ENCODE measurements at places on chromosomes 2 and 18.

GRCh38 chr2:144495227-144496091 is 24.5 kb downstream of the ZEB2 start:
- no peak for DNase-seq

DNA sequence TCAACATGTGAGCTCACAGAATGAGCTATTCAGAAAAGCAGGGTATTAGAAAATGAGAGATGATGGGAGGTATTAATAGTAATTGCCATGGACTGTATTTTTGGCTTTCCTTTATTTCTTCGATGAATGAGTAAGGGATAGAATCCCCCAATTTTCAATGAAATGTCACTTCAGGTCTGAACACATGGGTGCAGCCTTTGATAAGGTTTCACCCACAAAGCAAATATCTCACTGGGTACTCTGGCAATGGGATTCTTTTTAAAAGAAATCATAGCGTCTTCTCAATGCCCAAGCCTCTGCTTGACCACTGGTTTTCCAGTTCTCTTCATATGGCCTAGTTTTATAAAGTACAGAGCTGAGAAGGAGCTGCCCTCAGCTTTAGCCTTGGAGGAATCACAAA is 610.5 kb upstream of the FANCL start:
- DNase-seq, result no peak

GRCh38 chr18:78612318-78612717 is 367.3 kb upstream of the SALL3 start:
- DNase-seq, result no peak

DNA sequence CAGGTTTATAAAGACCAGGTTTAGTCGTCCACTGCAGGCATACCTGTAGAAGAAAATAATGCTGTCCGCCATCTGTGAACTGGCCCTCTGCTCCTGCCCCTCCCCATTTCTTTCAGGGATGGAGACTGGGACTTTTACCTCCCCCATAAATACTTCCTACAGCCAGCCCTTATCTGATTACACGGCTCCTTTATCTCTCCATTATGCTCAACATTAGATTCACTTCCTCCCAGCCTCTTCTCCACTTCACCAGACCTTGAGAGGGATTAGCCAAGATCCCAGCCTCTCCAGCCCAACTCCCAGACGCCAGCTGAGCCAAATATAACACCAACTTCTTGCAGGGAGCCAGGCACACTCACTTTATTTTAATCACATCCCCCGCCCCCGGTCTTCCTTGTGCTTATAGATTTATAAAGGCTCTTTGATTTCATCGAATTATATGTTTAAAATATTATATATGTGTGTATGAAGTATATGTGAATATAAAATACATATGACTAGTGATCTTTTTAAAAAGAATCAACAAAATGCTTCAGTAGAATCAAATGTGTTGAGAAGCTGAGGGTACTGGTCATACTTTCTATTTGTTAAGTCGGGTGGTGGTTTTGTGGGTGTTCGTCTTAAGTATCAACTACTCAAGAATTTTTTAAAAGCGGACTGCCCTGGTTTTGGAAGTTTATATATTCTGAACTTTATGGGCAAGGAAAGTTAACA is 81.0 kb downstream of the SPRED2 start:
- DNase-seq, result no peak

GRCh38 chr2:235709969-235710879 is 216.4 kb downstream of the AGAP1 start:
- DNase-seq, result no peak

- DNase-seq, result no peak
These were observed 103.1 kb downstream of the SH3BP4 start for GRCh38 chr2:235054919-235055318.

DNA sequence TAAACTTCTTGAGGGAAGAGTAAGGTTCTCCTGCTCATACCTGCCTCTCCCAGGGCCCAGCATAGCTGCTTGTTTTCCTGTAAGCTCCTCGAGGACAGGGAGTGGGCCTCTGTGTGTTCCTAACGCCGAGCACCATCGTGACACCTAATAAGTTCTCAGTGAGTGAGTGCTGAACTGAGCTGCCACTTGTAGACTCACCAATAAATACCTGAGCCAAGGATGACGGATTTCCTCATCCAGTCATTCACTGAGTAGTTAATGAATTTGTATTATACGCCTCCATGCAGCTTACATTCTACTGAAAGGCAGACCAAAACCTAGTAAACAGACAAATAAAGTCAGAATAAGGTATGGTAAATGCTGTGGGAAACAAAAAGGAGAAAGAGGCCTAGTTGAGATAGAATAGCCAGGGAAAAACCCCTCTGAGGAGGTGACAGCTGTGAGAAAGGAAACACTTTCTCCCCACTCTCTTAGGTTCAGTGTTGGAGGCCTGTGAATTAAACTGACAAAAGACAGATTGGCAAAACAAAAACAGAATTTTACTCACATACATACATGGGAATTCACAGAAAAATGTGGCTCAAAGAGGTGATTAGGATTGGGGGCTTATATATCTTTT is 138.6 kb downstream of the B3GNT2 start:
- DNase-seq, result no peak

DNA sequence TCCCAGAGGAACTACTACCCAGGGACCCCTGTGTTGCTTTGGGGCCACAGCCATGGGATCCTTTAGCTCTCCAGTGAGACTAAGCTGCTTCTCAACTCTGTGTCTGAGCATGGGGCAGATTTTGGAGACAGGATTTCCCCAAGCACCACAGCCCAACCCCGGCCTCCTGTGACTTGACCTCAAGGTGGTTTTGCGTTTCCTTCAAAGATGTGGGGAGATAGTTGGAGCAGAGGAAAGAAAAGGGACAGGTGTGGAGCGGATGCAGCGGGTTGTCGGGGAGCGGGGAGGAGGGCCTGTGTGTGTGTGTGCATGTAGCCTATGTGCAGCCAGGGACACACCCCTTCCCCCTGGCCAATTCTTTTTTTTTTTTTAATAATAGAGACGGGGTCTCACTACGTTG is 10.2 kb downstream of the ARID5A start:
- no peak for DNase-seq

GRCh38 chr2:67561457-67561965 is 164.4 kb downstream of the ETAA1 start:
- no peak for DNase-seq

DNA sequence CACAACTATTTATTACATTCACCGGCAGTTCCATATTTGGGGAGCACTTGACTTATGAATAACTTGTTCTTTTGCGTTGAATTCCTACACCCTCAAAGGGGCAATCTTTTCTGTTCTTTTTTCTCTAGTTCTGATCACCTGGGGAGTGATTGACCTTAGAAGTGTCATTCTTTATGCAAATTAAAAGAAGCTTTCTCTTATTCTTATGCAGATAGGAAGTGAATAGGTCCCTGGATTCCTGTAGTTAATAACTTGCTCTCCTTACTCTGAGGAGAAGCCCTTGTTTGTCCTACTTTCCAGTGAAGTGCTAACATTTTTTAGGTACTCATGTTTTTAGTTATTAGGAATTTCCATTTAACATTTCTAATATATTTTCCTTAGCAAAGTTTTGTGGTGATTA is 569.8 kb upstream of the LRRTM1 start:
- DNase-seq, result no peak

DNA sequence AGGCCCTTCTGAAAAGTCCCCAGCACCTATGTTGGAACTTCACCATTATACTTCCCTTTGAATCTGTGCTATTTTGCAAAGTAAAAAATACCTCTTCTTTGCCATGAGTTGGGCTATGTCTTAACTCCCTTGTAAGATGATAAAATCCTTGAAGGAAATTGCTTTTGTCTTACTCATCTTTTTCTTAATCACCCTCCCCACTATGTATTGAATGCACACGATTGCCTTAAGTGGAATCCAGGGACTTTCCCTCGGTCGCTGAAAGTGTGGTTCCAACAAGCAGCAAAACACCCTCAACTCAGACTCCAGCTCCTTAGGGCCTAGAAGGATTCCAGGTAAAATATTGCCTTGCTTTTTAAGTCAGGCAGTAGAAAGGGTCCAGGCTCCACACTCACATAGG is 173.2 kb upstream of the ARL4C start:
- DNase-seq, result no peak

DNA sequence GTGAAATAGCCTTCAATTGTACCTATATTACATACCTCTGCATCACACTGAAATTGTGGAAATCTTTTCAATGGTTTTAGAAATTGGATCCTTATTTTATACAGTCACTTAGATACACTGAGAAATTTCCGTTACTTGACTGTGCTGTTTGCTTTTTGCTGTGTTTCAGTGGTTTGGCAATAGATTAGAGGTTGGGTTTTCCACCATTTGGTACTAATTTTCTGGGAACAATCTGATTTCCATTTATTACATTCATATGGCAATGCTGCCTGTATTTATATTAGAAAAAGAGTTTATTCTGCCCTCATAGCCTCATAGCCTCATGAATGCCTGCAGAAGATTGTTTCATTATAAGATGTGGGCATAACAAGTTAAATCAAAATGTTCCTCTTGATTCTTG is 285.0 kb downstream of the GULP1 start:
- DNase-seq, result no peak

- DNase-seq, result no peak
These were observed 586.4 kb upstream of the REG3G start for GRCh38 chr2:78439122-78439521.

DNA sequence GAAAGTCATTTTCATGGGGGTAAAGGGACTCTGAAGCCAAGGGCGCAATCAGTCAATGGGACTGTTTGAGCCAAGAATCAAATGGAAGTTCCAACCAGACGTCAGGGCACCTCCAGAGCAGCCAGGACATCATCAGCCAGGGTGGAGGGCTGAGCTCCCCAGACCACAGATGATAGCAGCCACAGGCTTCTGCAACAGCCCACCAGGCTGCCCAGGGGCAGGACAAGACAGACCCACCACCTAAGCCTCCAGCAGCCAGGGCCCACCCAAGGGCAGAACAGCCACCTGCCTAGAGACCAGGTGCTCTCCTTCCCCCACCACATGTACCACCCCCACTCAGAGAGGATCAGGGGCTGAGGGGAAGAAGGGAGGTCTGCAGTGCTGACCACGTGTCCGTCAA is 53.8 kb upstream of the SLC66A3 start:
- DNase-seq, result no peak

DNA sequence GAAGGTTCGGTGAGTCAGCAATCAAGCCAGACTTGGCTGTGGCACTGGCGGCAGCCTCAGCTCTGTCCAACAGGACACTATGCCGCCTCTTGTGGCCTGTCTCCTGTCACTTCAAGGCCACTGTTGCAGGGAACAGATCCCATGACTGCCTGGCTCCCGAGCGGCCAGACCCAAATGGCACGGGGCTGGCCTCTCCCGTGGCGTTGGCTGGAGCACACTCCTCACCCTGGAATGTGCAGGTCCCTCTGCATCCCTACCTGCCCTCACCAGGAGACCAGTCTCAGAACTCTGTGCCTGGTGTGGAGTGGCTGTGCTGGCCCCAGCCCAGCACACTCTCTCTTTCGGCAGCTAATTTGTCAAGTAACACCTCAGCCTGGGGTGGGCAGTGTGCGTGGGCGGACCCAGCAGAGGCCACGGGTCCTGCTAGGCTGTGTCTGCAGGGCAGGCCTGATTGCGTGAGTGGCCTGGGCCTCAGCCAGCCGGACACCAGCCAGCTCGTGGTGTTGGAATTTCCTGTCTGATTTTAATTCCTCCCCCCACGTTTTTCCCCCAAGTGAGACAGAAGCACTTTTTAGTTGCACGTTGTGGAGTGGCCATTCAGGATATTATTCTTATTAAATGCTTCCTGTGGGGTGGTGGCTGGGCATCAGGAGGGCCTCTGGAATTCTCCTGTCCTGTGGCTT is 179.3 kb downstream of the GLI2 start:
- DNase-seq, result no peak

DNA sequence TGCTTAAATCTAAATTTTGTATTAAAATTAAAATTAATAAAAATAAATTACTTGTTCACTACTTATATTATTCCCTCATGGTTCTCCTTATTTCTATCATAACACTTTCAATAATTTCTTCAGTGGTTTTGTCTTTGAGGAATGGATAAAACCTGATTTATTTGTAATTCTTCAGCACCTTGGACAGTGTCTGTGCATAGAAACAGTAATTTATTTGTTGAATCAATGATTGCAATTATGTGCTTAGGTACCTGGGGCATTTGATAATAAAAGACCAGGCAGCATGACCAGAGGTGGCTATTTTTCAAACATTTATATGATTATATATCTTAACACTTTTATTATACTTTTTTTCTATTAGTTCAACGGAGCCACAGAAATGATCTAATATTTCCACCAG is 1062.7 kb downstream of the DSC3 start:
- DNase-seq, result no peak

DNA sequence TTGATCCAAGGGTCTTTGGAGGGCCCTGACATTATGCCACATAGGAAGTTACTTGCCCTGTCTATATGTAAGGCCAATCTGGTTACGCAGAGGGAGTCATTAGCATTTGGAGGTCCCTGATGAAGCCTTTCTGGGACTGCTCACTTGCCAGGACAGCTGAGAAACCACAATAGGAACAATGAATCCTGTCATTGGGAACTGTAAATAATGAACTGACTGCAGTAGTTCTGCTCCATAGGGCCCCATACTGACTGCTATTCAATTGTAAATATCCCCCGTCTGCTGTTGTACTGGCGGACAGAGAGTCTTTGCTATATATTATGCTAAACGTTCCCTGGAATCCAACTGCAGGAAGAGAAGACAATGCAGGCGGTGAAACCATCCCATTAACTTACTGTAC is 149.4 kb upstream of the DCC start:
- DNase-seq, result no peak

Measured in activated CD4-positive, CD25-positive, alpha-beta regulatory T cell (primary cell).